OCI-M1 (cell line): ENCODE measurements at places on chromosomes 3 and 15.

DNA sequence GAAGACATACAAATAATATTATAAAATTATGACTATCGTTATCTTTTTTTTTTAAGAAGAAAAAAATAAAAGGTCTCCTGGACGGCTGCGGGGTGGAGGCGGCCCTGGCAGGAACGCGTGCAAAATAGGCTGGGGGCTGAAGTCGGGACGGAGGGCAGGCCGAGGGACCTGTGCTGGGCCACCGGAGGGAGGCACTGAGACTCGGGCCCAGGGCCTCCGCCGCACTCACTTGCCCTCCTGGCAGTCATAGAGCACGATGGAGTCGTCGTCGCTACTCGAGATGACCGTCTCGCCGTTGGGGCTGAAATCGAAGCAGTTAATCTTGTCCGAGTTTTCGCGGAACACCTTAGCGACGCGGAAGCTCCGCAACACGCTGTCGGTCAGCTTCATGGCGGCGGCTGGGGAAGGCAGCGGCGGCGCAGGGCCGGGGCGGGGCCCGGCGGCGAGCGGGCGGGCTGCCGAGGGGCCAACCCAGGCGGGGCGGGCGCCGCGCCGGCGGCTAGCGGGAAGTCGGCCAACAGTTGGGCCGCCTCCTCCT lies 408 bp downstream of the WDR82 start:
- peak; percentile 79 for DNase-seq

DNA sequence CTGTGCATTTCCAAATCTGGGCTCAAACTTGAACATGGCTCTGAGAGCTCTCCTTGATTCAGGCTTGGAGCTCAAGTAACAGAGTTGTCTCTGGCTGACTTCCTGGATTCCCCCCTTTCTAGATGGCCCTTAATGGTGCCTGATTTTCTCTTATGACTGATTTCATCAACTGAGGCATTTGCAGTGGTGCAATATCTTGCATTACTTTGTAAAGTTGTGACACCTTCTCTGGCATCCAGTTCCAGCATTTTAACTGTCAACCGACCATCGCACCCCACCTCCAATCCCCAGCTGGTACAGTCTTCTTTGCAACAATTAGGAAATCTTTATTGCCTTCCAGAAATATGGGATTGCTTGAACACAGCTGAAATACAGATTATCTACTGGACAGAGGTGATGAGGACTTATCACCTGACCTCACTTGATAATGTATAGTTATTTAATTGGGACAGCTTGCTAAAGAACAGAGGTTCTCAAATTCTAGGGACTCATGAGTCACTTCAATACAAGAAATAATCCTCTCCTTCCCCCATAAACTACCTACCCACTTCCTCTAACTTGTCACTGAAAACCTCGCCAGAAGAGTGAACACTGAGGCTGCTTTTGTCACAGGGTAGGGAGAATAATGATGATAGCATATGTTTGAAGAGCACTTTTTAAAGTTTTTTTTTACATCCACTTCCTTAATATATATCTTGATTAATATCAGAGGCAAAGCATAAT lies 41.8 kb downstream of the FILIP1L start:
- DNase-seq, result peak; percentile 75

GRCh38 chr3:33490641-33491241 lies 50.5 kb upstream of the UBP1 start:
- peak; percentile 74 for DNase-seq

DNA sequence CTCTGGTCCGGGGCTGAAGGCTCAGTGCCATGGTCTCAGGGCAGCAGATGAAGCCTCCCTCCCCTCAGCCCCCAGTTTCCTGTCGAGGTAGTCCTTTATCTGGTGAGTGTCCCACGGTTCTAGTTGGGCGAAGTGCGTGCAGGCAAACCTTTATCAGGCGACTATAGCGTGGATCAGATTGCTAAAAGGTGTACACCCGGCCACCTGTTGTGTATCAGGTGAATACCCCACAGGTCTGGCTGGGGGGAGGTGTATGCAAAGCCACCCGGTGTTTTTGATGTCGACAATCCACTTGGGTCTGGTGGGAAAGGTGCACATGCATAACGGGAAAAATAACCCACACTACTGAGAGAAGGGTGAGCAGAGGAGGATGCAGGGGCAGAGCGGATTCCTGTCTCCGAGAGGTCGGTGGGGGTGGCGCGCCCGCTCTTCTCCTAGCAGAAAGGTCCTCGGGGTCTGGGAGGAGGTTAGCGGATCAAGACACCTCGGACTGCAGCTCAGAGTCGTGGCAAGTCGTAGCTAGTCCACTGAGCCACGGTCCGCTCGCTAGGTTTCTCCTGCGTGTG lies 507 bp downstream of the SLC12A6 start:
- peak; percentile 71 for DNase-seq

DNA sequence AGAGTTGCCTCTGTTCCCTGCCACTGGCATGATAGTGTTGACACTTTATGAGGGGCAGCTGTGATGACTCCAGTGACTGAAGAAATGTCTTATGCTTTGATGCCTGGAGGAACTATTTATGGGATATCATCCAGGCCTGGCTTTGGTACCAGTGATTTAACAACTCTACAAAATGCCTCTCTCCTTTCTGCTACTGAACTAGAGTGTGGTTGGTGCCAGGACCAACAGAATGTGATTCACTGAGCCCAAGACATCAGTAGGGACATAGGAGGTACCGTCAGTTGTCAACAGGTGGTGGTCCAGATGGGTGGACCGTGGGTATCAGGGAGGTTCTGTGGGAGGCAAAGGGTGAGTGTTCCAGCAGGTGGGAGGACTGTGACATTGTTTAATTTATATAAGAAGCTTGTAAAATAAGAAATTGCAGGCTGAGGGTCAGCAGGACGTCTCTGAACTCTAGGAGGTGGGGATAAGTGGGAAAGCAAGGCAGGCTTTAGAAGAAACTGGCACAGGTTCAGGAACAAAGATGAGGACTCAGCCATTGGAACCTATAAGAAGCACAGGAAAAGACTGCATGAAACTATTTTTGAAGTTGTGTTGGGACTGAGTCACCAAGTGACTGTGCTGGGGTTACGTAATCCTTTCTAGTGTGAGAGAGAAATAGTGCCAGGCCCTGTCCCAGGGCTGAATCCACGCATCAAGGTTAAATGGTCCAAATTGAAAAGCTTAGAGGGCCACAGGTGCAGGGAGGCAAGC lies 28.5 kb upstream of the SLC7A14 start:
- DNase-seq, result peak; percentile 6

DNA sequence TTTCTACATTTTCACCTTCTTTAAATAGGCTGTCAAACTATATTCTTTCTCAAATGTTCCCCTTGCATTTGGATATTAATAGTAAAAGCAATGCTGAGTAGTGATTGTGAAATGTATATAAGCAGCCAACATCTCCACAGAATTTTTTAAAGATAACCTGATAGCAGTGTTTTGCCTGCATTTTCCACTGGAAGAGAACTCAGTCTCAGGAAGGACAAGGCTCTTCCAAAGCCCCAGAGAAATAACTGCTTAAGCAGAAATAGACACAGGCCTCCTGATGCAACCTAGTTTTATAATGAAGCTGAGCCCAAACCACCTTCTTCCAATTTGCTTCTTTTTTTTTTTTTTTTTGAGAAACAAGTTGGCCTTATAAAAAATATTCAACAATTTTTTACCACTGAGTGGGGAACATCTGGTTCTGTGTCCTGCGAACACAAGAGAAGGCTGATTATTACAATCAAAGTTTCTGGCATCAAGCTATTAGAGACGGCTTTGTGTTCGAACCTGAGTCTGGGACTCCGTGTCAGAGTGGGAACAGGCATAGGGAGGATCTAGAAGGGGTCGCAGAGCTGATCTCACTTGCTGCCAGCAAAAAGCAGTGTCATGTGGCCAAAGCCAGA lies 332.5 kb upstream of the TBL1XR1 start:
- DNase-seq, result no peak

DNA sequence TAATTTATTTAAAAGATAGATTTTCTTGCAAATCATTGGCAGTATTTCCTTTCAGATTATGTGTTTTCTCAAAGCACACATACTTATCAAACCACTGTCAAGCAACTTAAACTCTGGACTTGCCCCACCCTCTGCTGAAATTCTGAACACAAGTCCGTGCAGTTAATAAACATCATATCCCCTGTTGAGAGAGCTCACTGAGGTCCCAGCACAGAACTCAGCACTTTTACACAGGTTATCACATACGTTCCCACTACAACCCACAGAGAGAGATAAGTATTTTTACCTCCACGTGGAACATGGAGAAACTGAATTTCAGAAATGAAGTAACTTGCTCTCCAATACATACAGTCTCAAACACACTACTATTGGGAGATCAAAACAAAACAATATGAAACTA lies 267.6 kb upstream of the IGF1R start:
- DNase-seq, result no peak

DNA sequence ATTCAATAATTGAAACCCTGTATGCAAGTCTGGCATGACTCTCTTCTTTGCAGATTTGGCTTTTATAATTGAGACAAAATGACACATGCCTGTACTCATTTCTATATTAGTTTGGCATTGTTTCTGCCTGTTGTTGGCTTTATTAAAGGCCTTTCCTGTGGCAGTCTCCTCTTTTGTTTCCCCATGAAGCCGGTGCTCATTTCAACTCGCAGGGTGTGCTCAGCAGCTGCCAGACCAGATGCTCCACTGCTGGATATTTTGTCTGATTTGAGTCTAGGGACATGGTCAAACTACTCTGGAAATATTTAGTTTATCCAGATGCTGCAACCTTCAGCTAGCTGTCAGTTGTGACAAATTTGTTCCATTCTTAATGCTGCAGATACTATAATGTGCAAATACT lies 445.3 kb downstream of the NAALADL2 start:
- no peak for DNase-seq

DNA sequence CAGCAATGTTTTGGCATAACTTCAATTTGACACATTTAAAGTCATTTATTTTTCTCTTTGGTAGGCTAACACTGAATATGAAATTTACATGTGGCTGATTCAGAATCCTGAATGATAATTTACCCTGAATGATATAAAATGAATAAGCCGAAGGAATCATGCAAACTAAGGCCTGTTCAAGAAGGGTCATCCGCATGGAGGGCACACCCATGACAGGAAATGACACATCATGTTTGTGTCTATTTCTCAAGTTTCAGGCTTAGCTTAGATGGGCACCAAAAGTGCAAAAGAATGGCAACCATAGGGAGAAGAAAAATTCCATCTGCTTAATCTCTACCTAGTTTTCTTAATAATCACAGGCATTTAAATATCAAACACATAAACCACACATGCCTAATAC lies 141.5 kb downstream of the DUT start:
- no peak for DNase-seq

GRCh38 chr3:29565236-29565635 lies 284.4 kb downstream of the RBMS3 start:
- DNase-seq, result no peak

DNA sequence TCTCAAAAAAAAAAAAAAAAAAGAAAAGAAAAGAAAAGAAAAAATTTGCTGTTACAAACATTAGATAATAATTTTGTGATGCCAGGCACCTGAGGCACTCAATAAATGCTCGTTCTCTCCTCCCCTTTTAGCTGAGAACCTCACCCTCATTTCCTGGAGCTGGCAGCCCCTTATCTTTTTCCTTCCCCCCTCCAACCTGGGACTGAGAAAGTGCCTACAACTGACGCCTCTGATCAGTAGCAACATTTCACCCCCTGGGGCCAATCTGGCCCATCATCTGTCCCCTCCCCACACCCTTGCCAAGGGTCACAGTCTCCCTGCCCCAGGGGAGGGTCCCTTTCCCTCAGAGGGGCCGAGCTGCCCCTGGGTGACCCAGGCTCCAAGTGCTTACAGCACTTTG lies 12.6 kb upstream of the RNU6-1 start:
- DNase-seq, result no peak

GRCh38 chr3:175066617-175067415 lies 207.7 kb downstream of the NAALADL2 start:
- DNase-seq, result no peak

- DNase-seq, result no peak
These were observed 27.3 kb upstream of the NMB start for GRCh38 chr15:84685304-84685703.
